AML-193 (cell line): ENCODE measurements at places on chromosomes 5 and 9.

GRCh38 chr5:168779333-168779732 is 200.2 kb upstream of the PANK3 start:
- DNase-seq: no peak

- no peak for DNase-seq
Observed at GRCh38 chr9:19342947-19343346, 37.1 kb downstream of the RPS6 start.

- DNase-seq: no peak
Observed at GRCh38 chr9:121685146-121685794, 33.8 kb downstream of the DAB2IP start.

DNA sequence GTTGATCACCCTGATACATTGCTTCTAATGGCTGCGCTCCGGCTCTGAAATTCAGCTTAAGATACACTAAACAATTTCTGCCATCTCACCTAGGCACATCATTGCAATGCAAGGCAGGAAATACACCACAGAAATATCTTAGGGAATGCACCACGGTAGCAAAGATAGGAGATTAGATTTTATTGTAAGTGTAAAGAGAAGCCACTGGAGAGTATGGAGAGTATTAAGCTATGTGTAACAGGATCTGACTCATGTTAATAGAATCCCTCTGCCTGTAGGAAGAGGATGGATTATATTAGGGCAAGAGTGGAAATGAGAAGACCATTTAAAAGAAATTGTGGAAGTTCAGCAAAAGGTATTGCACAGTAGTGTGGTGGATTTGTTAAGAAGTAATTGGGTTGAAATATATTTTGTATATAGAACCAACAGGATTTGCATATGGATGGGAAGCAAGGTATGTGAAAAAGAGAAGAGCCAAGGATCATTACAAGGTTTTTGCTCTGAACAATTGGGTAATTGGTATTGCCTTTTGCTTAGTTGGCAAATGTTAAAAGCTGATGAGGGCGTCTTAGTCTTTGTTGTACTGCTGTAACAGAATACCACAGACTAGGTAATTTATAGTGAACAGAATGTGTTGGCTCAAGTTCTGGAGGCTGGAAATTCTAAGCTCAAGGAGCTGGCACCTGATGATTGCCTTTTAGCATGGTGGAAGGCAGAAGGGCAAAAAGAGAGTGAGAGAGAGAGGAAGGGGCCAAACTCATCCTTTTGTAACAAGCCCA is 636.1 kb downstream of the PSAT1 start:
- DNase-seq: no peak

DNA sequence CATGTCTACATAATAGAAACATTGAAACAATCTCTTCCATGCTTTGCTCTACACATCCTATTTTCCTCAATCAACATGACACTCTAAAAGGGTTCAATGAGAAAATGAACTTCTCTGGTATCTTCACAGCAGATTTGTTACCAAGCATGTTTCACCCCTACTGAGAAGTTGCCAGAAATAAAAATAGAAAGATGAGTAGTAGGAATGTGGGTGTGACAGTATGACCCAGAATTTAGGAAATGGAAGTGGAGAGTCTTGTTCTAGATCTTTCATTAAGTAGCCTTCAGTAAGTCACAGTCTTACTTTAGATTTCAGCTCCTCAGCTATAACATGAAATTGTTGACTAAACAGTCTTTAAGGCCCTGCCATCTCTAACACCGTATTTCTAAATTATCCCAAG is 581.8 kb downstream of the EFNA5 start:
- no peak for DNase-seq

GRCh38 chr5:174291162-174291561 is 245.7 kb downstream of the NSG2 start:
- DNase-seq: no peak

DNA sequence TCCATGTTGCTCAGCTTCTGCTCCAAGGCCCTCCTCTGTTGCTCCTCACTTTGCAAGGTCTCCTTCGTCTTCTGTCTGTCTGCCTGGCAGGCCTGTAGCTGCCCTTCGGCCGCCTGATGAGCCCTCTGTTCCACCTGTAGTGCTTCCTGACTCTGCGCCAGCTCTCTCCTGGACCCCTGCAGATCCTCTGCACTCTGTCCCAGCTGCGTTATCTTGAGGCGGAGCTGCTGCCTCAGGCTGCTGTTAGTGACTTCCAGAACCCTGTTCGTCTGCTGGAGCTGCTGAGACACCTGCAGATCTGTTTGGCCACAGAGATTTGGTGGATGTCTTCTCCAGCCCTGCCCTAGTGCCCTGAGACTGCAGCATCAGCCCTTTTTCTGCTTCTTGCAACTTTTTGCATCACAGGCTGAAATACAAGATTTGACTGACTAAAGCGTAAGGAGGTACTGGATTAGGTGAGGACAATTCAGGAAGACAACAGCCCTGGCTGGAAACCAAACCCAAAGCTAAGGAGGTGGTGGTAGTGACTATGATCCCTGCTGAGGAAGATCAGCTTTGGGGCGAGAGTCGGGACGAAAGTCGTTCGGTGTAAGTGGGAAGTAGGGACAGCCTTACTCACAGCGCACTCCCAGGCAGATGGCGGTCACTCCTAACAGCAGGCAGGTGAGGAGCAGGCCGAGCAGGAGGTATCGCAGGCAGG is 2.1 kb downstream of the CD72 start:
- DNase-seq: no peak

DNA sequence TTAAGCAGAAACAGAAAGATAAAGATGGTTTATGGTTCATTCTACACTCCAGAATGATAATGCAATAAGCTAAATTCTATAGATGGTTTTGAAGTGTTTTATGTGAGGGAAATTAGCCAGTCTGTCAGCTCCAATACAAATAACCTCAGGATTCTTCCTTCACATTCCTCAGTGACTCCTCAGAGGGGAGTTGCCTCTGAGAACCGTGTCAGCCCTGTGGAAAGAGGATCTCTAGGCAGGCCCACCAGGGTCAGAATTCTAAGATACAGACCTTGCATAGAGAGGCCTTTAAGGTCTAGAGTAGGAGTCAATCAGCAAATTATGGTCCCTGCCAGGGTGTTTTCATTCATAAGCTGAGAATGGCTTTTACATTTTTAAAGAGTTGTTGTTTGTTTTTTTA is 26.6 kb downstream of the RUSC2 start:
- DNase-seq: no peak

DNA sequence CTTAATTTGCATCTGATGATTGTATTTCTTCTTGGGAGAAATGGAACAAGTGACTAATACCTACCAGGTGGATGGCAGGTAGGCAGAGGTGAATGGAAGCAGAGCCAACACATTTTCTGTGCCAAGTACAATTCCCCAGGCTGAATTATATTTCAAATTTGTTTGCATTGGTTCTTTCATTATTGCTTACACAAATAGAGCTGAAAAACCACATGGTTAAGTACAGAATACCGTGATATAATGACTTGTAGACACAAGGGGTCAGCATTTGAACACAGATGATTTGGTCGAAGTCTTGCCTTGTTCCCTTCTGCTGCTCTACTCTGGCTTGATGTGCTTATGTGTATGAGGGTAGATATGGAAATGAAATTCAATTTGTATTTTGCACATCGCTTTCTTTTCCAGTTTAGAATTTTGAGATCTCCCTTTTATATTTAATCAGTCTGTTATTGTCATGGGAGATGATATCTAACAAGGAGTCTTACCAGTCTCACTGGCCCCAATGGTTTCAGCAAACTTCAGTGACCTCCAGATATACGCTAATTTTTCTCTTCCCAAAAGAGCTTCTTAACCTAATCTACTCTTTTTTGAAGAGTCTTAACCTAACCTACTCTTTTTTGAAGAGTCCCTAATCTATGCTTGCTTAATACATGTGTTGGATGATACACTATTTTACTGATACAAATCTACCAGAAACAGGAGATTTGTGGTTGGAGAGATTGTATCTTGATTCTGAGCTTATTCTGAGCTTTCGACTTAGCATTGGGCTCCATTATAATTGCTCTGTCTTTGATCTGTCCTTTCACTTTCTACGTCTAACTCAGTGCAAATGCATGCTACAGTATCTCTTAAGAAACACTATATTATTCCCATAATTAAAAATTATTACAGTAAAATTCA is 88.1 kb downstream of the PCSK1 start:
- DNase-seq: peak; percentile 84

- DNase-seq: no peak
Observed at GRCh38 chr5:136730426-136730825, 365.1 kb upstream of the TRPC7 start.

- no peak for DNase-seq
Observed at GRCh38 chr5:154707641-154708040, 47.5 kb upstream of the LARP1 start.

- DNase-seq: peak; percentile 60
Observed at GRCh38 chr5:82174128-82174918, 103.8 kb downstream of the RPS23 start.

- no peak for DNase-seq
Observed at GRCh38 chr5:127849891-127850290, 146.7 kb downstream of the CCDC192 start.

DNA sequence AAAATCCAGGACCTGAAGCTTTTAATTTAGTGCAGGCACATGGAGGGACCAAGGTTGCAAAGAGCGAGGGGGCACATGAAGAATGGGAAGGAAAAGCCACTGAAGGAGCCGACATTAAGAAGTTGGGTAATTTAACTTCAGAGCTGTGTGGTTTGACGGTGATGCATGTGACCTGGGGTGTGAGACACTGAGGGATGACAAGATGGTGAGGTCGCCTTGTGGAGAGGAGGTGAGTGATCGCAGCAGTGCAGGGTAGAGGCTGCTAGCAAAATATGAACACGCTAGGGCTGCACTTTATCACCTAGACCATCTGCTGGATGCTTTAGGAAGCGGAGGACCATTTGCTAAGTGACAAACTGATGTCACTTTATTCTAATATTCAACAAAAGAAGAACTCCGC is 339.0 kb upstream of the KIF2A start:
- no peak for DNase-seq
